ENCODE measurements at places on chromosomes 12 and 14.

DNA sequence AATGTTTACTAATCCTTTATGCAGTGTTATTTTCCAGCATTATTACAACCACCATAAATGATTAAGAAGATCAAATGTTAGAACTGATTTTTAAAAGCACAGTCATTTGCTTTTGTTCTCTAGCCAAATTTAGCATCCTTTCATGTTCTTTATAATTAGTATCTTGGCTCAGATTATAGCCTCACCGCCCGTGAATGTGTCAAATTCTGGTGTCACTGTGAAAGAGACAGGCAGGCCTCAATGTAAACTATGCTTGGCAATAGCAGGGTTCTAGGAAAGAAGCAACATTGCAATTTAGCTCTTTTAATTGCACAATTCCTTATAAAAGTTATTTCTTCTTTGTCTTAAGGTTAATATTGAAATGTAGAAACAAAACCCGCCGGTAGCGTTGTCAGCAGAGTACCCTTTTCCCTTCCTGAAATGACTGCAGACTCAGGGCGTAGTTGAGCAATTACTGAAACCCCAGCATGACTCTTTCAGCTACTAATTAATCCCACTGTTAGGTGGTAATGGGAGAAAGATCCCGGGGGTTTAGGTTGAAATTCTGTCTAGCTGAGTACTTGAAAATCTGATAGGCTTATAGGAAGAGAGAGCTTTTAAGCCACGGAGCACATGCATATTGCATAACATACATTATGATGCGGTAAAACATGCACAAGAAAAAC is 1600.5 kb upstream of the SEL1L start:
- no peak for DNase-seq

DNA sequence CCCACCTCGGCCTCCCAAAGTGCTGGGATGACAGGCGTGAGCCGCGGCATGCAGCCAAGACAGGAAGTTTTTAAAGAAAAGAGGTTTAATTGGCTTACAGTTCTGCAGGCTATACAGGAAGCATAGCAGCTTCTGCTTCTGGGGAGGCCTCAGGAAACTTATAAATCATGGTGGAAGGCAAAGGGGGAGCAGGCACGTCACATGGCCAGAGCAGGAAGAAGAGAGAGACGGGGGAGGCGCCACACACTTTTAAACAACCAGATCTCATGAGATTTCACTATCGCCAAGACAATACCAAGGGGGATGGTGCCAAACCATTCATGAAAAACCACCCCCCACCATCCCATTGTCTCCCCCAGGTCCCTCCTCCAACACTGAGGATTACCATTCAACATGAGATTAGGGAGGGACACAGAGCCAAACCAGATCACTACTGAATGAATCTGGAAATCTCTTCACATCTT is 14.1 kb downstream of the CCDC63 start:
- no peak for DNase-seq

GRCh38 chr12:66934302-66935062 is 255.6 kb upstream of the GRIP1 start:
- no peak for DNase-seq

DNA sequence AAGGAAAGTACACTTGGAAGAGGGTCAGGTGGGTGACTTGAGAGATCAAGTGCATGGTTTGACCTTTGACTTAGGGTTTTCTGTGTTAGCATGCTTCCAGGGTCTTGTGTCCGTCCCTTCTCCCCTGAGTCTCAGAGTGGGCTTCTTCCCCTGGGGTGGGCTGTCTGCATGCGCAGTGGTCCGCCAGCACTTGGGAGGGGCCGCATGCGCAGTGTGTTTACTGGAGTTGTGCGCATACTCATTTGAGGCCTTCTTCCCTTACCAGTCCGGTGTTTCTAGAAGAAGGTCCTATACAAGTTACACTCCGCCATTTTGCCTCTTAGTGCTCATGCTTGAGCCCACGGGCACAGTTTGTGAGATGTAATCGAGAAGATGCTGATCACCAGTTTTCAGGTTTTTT is 58.5 kb downstream of the RIN3 start:
- no peak for DNase-seq

DNA sequence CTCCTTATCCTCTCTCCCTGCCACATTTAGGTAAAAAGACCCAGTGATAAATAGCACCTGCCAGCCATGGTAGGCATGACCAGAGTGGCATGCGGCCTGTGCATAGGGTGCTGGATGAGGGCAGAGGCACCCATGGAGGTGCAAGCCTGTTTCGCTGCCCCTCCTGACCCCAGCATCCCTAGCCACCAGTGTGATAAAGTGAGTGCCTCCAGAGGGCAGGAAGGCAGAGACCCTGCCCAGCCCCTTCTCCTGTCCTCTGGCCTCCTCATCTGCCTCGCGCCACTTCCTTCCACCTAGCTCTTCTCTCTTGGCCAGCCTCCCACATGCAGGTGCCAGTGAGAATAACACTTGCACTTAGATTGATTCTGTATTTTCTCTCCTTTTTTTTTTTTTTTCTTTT is 108.3 kb upstream of the FUT8 start:
- no peak for DNase-seq

- no peak for DNase-seq
Measured at GRCh38 chr12:26848156-26848825, 15.3 kb upstream of the ITPR2 start.

- DNase-seq, result no peak
Measured at GRCh38 chr14:29355846-29356245, 571.8 kb downstream of the PRKD1 start.

- DNase-seq, result no peak
Measured at GRCh38 chr12:96020314-96021003, 14.9 kb downstream of the LTA4H start.

GRCh38 chr14:88013750-88014349 is 8.9 kb downstream of the GPR65 start:
- DNase-seq, result peak; percentile 49

GRCh38 chr12:87467936-87468335 is 561.3 kb downstream of the C12orf50 start:
- no peak for DNase-seq

DNA sequence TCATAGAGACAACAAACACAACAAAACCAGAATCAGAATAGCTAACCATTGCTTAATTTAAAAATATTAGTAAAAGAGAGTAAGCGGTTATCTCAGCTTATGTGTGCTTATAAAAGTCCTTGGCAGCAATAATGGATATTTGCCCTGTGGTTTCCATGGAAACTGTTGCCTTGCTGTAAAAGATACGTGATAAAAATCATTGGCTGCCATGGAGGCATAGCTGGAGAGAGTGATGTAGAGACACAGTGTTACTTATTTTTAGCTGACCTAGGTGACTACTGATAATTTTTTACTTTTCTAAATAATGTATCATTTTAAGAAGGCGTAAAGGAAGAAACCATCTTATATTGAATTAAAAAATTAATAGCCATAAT is 92.9 kb downstream of the ERC1 start:
- DNase-seq, result no peak

DNA sequence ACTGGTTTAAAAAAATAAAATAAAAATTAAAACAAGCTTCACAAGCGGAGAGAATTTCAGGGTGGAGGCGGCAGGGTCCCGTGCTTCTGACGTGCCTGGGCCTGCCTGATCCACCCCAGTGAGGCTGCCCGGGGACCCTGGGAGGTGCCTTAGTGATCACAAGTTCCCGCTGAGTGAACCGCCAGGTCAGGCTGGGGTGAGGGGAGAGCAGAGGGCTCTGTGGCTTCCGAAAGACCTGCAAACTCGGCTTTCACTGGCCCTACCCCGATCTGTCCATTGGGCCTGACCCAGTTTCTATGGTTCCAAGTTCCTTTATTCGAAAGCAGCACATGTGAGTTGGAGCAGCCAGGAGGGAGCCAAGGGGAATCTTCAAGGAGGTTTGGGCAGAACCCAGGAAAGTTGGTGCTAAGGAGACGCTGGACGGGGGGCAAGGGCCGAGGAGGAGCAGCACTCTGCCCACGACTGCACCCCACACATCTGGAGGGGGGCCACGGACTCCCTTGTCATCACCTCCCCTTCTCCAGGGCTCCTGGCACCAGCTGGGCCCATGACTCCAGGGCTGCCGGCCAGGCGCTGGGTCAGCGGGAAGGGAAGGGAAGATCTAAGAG is 12.9 kb downstream of the MMP14 start:
- DNase-seq, result no peak

DNA sequence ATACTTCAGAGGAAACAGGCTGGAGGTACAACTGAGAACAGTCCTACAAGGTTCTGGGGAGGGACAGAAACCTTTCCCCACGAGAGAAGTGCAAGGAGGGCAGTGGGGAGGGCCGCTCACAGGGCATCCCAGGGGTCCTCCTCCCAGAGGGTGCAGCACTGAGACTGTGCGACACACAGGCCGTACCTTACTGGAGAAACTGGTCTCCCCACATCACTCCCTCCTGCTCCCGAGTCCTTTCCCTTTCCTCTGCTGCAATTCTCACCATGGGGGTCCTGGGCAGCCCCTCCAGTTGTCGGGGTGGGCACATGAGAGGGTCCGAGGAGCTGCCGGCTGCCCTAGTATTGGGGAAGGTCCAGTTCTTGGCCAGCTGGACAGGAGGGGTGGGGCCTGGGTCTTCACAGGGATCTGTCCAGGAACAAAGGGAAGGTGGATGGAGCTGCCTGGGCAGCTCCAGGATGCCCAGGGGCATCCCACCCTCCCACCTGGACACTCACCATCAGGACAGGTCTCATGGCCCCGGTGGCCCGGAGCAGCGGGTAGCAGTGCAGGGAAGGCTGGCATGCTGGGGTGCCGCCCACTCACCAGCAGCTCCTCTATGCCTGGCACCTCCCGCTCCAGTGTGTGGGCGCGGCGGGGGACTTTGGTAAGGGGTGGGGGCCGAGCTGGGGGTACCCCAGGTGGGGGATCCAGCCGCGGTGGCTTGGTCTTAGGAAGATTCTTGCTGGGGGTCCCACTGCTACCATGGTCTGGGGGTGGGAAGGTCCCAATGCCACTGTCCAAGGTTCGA is 35.8 kb downstream of the NCKAP5L start:
- no peak for DNase-seq

DNA sequence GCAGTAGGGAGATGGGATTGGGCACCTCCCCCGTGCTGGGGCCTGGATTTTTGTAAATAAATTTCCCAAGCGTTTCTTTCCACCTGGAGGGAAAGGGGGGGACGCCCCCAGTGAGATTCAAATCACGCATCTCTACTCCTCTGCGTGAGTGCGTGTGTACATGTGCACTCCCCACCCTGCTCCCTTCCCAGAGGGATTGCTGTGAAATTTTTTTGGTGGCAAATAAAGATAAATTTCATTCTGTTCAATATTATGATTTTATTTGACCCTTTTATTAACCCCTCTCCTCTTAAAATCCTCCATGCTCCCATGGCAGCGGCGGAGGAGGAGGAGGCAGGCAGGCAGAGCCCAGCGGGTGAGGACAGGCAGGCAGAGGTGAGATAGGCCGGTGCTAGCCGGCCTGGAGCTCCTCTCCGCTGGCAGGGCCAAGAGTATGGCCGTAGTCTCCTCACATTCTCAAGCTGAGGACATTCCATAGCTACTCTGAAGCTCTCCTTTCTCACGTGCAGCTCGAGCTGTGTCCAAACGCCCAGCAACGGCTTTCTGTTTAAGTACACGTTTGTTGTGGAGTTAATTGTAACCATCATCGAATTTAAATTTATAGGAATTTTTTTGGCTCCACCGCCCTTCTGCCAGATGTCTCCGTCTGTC is 1.5 kb upstream of the HOTAIR start:
- DNase-seq, result no peak

GRCh38 chr14:56273951-56274350 is 155.7 kb downstream of the PELI2 start:
- no peak for DNase-seq

DNA sequence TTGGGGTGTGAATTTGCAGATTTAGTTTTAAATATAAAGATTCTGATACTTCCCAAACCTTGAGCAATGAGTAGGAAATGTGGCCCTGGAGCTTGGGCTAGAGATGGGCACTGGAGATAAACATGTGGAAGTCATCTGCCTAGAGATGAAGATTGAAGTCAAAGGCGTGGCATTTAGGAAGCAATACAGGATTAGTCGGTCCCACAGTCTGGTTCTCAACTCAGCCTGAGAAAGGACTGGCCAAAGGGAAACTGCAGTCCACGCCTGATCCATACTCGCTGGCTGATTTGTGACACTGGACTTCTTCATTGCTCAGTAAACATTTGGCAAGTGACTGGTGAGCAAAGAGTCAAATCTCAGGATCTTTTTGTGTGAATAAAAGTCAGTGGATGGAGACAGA is 268.2 kb upstream of the ATP2B1 start:
- no peak for DNase-seq

DNA sequence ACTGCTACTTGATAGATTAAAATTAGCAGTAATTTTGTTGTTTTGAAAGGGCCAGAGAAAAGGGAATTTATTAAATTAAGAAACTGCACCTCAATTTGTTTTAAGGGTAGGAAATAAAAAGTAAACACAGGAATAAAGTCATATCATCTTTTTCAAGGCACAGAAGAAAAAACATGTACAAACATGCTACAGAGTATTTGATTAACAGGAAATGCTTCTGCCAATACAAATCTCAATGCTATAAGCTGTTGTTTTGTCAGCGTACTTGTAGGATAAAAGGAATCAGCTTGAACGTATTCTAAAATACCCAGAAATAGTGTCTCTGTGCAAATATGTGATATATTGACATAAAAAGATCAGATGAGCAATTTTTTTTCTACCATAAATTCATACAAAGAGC is 474.0 kb upstream of the MGAT4C start:
- no peak for DNase-seq

DNA sequence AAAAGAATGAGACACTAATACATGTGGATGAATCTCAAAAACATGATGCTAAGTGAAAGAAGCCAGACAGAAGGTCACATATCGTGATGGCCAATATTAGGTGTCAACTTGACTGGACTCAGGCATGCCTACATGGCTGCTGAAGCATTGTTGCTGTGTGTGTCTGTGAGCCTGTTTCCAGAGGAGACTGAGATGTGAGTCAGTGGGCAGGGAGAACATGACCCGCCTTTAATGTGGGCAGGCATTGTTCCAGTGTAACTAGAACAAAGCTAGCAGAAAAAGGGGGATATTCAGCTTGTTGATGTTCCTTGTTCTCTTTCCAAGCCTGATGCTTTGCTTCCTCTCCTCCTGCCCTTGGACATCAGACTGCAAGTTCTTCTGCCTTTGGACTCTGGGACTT is 47.6 kb downstream of the DCAF5 start:
- DNase-seq, result no peak

- no peak for DNase-seq
Measured at GRCh38 chr12:91922139-91922538, 223.5 kb downstream of the BTG1 start.

- no peak for DNase-seq
Measured at GRCh38 chr12:124783087-124783486, 80.6 kb downstream of the SCARB1 start.

DNA sequence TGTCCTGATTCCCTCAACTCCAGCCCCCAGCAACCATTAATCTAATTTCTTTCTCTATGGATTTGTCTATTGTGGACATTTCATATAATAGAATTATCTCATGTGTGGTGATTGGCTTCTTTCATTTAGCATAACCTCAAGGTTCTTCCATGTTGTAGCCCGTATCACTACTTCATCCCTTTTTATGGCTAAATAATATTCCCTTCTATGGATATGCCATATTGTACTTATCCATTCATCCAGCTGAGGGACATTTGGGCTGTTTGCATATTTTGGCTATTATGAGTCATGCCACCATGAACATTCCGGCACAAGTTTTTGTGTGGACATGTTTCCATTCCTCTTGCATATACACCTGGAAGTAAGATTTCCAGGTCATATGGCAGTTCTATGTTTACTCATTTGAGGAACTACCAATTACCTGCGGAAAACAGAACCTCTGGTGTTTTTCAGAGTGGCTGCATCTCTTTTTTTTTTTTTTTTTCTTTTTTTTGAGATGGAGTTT is 108.7 kb upstream of the MAP1LC3B2 start:
- DNase-seq, result no peak
